ENCODE measurements at places on chromosomes 12 and 14.

GRCh38 chr12:69578283-69578682 is 7.0 kb upstream of the CCT2 start:
- DNase-seq = no peak

GRCh38 chr12:2651068-2651965 is 143.5 kb upstream of the FKBP4 start:
- DNase-seq = no peak

DNA sequence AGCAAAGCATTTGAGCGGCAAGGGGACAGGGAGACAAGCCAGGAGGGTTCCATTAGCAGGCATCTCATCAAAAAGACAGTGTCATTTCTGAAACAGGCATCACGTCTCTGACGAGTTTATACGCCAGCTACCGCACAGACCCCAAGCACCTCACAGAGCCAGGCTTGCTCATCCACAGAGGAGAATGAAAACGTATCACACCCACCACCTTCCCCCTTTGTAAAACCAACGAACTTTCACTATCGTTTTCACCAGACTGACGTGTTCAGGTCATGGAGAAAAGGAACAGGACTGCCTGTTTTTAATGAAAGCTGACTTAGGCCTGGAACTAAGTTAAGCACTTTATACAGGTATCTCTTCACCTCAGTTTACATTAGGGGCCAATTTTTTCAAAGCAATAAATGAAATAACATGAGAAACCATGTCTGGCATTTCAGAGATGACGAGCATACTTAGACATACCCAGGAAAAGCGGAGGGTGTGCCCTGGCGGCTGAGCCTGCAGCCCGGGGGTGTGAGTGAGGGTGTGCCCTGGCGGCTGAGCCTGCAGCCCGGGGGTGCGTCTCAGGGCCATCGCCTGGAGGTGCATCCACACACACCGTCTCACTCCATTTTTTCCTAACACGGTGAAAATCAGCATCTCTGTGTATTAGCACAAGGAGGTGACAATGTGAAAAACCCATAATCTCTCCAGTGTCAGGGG is 41.9 kb downstream of the STX2 start:
- no peak for DNase-seq

DNA sequence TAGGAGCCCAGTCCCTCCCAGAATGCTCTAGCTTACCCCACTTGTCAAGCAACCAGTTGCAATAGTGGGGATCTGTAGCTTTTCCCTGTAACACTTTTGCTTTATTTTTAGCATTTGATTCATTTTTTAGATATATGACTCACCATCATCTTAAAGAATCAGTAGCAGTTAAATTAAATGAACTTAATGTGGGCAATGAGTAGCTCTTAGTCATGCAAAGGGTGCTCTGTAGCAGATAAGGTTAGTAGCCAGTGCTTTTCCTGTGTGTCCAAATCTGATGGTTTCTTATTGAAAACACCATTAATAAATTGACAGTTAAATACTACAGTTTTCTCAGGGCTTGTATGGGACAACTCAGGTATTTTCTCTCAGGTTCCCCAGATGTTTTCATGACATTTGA is 311.8 kb downstream of the RERGL start:
- no peak for DNase-seq

GRCh38 chr12:93642751-93643150 is 34.4 kb upstream of the CRADD start:
- DNase-seq = no peak

GRCh38 chr14:24051789-24052655 is at the start of gene CARMIL3:
Gene CARMIL3, plus strand, starts transcription at chr14:24052009. Its CDS starts 145 bp downstream, at chr14:24052154.
- DNase-seq = no peak
